Panc1 (cell line): ENCODE measurements at places on chromosomes 5 and 9.

GRCh38 chr9:127733614-127734013 lies 1.5 kb downstream of the TOR2A start:
- no peak for DNase-seq

GRCh38 chr9:120436983-120437475 lies 142.9 kb downstream of the CDK5RAP2 start:
- no peak for DNase-seq

- DNase-seq: no peak
Measured at GRCh38 chr5:38921174-38921573, 75.4 kb downstream of the OSMR start.

DNA sequence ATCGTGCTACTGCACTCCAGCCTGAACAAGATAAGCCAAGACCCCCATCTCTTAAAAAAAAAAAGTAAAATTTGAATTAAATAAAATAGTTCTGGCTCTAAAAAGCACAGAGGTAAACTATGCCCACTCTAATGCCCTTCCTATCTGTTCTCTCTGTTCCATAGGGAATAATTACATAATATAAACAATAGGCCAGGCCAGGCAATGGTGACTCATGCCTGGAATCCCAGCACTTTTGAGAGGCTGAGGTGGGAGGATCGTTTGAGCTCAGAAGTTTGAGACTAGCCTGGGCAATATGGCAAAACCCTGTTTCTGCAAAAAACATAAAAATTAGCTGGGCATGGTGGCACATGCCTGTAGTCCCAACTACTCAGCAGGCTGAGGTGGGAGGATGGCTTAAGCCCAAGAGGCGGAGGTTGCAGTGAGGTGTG lies 47.4 kb downstream of the MYO10 start:
- DNase-seq: no peak

- no peak for DNase-seq
Measured at GRCh38 chr9:4792054-4792571, 631 bp upstream of the RCL1 start.
